T-helper 17 cell (primary cell): ENCODE measurements at places on chromosomes 12 and 14. TPM values are rescaled to one million over a fixed set of nuclear protein-coding genes. Genes with fewer than 3 reads are reported as not detected.

The HOXC11 gene
- not detected for total RNA-seq

- no peak overlapping the region for H3K27ac ChIP-seq
- DNase-seq = no peak
- no peaks in the 10 kb centered on the region for H3K36me3 ChIP-seq
Observed at GRCh38 chr12:106154751-106155273, 16.1 kb upstream of the NUAK1 start.

GRCh38 chr12:74903522-74903921, 306.1 kb downstream of the KCNC2 start:
- no peaks in the 10 kb centered on the region for H3K27me3 ChIP-seq
- H3K4me3 ChIP-seq = no peak overlapping the region
- H3K27ac ChIP-seq = no peak overlapping the region
- no peaks in the 10 kb centered on the region for H3K36me3 ChIP-seq
- no peak for DNase-seq
- H3K4me1 ChIP-seq = peaks cover 12% of the 10 kb centered on the region

GRCh38 chr14:49999146-49999761, 106.4 kb downstream of the ARF6 start:
- peak overlapping the region; percentile 99 for H3K27ac ChIP-seq
- no peaks in the 10 kb centered on the region for H3K36me3 ChIP-seq
- peak; percentile 53 for DNase-seq
- peak overlapping the region; percentile 94 for H3K4me3 ChIP-seq
- H3K4me1 ChIP-seq = peaks cover 46% of the 10 kb centered on the region
- no peaks in the 10 kb centered on the region for H3K27me3 ChIP-seq
